Progenitor cell of endocrine pancreas (in vitro differentiated cells): ENCODE measurements at places on chromosomes 5 and 9.
A peak's percentile ranks its signal among the peaks of the same experiment; 100 is the strongest.

GRCh38 chr5:91183743-91184142, 199.4 kb downstream of the ARRDC3 start:
- DNase-seq, result no peak

- no peak for DNase-seq
Measured at GRCh38 chr5:129899454-129899853, 4.8 kb upstream of the CHSY3 start.

DNA sequence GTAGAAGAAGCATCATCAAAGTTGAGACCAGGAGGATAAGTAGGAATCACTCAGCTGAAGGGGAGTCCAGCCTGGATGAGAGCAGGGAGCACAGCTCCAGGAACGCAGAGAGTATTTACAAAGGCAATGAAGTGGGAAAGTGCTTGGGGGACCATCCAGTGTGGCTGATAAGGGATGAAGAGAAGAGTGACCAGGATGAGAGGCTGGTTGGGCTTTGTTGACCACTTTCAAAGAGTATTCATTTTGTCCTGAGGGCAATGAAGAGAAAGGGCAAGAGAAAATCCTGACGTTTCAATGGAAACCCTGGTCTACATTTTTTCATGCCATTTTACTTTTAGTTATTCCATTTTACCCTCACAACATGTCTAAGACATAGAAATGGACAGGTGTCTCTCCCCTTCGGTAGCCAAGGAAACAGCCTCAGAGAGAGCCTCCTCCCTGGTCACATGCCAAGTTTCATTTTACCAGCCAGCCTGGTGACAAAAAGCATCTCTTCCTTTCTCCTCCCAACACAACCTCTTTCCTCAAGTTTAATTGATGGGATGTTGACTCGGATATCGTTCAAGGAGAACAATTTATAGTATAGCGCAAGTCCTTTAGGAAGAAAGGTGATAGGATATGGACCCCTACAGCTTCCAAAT, 492.7 kb upstream of the CLINT1 start:
- DNase-seq, result no peak

- DNase-seq, result peak; percentile 11
Measured at GRCh38 chr5:65721050-65721719, 724 bp downstream of the SGTB start.

GRCh38 chr9:36866840-36867239, 167.2 kb downstream of the PAX5 start:
- no peak for DNase-seq

- DNase-seq, result no peak
Measured at GRCh38 chr5:42547141-42547540, 123.9 kb downstream of the GHR start.

- DNase-seq, result no peak
Measured at GRCh38 chr5:139076111-139076510, 122.1 kb downstream of the SIL1 start.

- DNase-seq, result no peak
Measured at GRCh38 chr9:104094534-104095015, 466 bp downstream of the SMC2 start.

DNA sequence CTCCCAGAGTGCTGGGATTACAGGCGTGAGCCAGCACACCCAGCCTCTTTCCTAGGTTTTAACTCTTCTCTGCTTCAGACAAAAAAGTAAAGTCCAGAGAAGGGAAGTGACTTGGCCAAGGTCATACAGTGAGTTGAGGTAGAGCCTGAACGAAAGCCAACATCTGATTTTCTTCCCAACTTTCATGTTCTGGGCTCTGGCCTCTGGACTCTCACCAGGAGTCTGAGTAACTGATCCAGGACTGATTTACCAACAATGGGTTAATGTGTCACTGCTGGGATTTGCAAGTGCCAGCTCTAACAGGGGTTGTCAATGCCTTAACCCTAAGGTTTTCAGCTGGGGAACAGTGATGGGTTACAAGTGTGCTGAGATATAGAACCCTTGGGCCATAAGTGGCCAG, 32.2 kb upstream of the LARP1 start:
- DNase-seq, result no peak

DNA sequence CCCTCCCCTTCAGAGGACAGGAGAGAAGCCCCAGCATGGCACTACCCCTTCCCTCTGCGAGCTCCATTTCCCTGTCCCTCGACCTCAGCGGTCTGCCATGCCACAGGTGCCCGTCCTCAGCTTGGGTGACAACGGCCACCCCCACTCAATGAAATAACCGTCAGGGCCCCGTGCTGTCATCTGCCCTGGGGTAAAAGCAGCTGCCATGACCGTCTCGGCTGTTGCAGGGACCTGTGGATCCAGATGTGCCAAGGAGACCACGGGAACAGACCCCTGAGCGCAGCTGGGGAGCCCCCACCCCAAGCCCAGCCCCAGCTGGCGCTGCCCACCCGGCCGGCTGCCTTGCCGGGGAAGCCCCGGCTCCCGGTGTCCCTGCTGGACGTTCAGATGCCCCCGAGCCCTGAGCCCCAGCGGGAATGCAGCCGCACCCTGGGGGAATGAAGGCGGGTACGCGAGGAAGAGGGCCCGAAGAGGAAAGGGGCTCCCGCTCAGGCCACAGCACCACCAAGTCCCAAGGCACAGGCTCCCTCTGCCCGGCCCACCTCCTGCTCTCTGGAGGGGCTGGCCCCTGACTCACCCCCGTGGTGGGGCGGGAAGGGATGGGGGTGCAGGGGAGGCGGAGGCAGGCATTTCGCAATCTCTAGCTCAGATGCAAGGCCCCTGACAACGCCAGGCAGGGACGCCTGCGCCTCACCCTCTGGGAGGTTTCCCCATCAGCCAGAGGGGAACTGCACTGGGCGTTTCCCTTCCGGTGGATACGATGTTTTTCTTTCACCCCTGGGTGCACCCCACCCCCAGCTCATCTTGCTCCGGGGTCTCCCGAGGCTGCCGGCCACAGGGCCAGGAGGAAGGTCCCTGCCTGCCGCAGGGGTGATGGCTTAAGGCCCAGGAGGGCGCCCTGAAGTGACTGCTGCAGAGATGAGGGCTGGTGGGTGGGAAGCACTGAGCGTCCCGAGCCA, 49.2 kb downstream of the NACC2 start:
- no peak for DNase-seq

DNA sequence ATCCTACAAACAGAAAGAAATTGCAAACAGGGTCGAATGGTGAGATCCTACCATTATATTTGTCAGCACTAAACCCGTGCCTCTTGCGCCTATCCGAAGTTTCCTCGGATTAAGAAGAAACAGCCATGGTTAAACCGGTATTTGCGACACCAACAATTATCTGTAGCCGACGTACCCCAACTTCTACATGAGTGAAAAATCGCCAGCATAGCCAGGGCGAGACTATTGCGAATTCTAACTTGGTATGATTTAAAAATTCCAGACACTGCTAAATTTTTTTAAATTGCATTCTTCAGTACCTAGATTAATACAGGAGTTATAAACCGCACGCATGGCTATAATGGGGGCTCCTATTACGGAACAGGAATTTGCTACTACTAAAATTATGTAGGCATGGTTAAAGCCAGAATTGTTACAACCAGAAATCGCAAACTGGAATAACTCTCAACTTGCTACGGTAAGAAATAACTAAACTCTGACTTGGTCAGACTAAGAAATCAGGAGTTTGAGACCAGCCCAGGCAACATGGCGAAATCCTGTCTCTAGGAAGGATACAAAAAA, 25.3 kb upstream of the ANXA2R start:
- no peak for DNase-seq

GRCh38 chr5:139294374-139295165, 1.0 kb downstream of the MATR3 start:
- peak; percentile 73 for DNase-seq

GRCh38 chr5:150208187-150209098, 18.6 kb downstream of the SLC6A7 start:
- no peak for DNase-seq

GRCh38 chr5:113380807-113381326, 53.9 kb downstream of the TSSK1B start:
- no peak for DNase-seq

DNA sequence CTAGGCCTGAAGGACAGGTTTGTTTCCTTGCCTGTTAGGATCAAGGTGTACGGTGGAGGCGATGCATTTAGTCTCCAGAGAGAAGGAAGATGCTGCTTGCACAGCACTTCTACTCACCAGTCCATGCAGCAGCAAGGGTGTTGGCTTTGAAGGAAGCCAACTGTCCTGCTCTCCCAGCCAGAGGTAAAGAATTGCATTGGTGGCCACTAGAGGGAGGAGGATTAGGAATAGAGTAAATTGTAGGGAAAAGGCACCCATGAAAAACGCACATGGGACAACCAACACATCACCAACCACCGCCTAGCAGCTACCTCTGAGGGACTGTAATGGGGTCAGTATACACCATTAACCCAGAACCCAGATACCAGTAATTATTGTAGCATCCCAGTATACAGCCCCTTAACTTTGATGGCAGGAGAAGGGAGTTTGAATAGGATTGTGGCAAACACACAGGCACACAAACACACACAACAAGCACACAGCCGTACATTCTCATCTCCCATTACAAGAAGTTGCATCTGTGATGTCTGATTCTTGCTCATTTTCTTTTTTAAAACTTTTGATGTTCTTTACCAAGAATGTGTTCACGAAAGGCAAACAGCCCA, 267.7 kb downstream of the ADAMTS6 start:
- no peak for DNase-seq

DNA sequence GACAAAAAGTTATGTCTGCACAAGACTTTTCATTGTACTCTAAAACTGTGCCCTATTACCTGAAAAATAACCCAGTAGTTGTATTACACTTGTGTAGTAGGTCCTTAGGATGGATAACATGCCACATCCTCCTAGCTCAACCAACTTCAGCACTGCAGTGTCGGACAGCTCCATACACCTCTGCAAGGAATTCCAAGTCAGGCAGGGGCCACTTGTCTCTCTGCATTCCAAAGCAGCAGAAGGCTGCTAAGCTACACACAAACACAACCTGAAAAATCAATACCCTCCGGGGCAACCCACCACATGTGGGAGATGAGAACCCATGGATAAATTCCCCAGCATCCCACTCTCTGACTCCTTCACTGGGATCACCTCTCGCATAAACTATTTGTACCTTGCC, 50.2 kb downstream of the MED10 start:
- peak; percentile 81 for DNase-seq

DNA sequence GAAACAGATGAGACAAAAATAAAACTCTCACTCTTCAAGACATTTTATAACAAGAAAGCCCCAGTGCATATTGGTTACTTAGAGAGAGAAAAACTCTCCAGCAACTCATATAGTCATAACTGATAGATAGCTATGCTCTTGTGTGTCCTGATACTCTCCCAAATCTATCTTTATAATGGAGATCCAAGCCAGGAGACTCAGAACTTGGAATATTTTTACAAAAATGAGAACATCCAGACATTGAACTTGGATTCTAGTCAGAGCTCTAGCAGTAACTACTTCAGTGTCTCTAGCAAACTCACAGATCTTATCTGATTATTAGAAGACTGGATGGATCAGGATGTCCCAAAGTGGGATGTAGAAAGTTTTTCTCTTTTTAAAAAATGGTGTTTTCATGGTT, 412.7 kb upstream of the BRINP1 start:
- DNase-seq, result no peak

GRCh38 chr5:100165309-100165708, 369.9 kb upstream of the FAM174A start:
- DNase-seq, result no peak

- no peak for DNase-seq
Measured at GRCh38 chr5:1736065-1736464, 63.6 kb downstream of the MRPL36 start.

DNA sequence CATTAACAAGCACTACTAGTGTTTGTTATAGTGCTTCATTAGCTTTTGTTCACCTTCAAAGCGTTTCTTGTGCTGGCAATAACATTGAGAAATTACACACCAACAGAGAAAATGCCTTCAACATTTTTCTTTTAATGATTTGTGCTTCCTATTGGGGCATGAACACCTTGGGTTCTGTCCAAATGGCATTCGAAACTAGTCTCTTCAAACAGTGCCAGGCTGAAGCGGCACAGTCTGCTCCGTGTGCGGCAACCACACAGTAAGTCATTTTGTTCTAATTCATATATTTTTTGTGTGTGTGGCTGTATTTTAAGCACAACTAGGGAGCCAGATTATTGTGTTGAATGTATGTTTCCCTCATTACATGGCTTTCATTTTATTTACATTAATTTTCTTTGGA, 414.7 kb upstream of the SGCD start:
- DNase-seq, result no peak
